ENCODE measurements at places on chromosomes 5 and 9.

DNA sequence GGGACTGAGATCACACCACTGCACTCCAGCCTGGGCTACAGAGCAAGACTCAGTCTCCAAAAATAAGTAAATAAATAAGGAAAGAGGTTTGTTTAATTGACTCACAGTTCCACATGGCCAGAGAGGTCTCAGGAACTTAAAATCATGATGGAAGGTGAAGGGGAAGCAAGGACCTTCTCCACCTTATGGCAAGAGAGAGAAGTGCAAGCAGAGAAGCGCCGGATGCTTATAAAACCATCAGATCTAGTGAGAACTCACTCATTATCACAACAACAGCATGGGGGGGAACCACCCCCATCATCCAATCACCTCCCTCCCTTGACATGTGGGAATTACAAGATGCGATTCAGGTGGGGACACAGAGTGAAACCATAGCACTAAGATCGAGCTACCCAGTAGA is 22.8 kb upstream of the RGMB start:
- no peak for DNase-seq

DNA sequence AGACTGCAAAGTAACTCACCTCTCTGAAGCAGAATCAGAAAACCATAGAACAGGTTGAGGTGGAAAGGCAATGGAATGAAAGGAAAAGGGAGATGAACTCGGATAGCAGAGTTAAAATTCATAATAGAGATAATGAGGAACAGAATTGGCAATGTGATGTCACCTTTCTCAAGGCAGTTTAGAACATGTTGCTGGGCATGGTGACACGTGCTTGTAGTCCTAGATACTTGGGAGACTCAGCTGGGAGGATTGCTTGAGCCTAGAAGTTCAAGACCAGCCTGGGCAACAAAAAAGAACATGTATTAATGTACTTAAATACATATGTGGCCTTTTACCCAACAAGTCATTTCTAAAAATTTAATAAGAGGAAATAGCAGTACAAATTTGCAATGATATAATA is 81.6 kb upstream of the MIER3 start:
- DNase-seq: no peak

DNA sequence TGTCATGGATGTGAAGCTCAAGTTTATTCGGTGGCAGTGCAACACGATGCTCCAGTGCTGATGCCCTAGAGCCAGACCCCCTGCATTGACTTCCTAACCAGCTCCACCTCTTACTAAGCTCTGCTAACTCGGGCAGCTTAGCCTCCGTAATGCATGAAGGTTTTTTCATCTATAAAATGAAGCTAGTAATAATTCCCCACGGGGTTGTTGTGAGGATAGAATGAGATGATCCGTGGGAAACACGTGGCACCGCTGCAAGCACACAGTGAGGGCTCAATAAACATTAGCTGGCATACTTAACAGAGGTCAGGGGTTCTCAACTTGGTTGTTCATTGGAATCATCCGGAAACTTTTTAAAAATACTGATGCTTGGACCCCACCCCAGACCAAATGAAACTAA is 6.8 kb downstream of the ENC1 start:
- no peak for DNase-seq

- DNase-seq: no peak
These were observed 9.2 kb downstream of the LIFR start for GRCh38 chr5:38547257-38547656.

DNA sequence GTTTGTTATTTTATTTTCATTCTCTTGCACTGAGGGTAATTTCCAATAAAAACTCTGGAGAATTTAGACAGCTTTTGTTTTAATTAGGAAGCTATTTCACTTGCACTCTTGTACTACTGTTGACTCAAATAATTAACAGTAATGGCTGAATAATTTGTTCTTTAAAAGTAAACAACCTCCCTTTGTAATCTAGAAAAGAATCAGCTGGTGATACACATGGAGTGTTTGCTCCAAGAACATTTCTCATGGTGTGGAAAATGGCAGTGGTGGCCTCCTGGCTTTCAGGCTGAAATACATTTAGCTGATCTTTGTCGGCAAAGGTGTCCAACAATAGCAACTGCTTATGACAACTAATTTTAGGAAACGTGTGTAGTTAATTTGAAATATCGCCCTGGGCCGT is 129.4 kb downstream of the C9orf152 start:
- DNase-seq: no peak

- DNase-seq: no peak
These were observed 3.5 kb upstream of the PHYKPL start for GRCh38 chr5:178236126-178236525.
